BJ (cell line): ENCODE measurements at places on chromosomes 2 and 18.

GRCh38 chr18:75064513-75064905 is 144.4 kb downstream of the PTGR3 start:
- DNase-seq = no peak

- no peak for DNase-seq
These were observed 86.6 kb upstream of the RGPD5 start for GRCh38 chr2:109707281-109708147.

DNA sequence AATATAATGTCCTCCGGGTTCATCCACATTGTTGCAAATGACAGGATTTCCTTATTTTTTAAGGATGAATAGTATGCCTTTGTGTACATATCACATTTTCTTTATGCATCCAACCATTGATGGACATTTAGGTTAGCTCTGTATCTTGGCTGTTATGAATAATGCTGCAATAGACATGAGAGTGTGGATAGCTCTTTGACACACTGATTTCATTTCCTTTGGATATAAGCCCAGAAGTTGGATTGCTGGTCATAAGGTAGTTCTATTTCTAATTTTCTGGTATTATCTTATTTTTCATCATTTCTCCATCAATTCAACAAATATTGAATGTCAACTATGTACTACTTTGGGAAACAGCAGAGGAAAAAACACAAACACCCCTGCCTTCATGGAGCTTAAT is 423.3 kb downstream of the MTX2 start:
- no peak for DNase-seq

DNA sequence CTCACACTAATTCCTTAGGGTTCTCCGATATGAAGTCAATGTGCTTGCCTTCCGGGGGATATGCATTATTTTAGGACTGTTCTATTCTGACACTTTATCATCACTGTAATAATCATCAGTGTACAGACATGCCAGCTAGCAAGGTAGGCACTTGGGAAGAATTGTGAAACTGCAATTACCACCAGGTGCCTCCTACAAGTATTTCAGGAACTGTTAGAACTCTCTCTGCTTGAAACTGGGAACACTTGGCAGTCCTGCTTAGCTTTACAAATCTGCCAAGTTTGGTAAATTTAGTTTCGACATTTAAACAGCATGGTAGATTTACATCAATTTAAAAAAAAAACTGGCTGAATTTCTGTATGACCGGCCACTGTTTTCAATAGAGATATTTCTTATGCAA is 128.7 kb downstream of the SATB2 start:
- DNase-seq = no peak

- no peak for DNase-seq
These were observed 139.9 kb downstream of the LRRC30 start for GRCh38 chr18:7370802-7371201.

- peak; percentile 72 for DNase-seq
These were observed 149.6 kb downstream of the LAMA3 start for GRCh38 chr18:23838801-23839366.

- no peak for DNase-seq
These were observed 160.5 kb downstream of the GALNT13 start for GRCh38 chr2:154032220-154032619.

DNA sequence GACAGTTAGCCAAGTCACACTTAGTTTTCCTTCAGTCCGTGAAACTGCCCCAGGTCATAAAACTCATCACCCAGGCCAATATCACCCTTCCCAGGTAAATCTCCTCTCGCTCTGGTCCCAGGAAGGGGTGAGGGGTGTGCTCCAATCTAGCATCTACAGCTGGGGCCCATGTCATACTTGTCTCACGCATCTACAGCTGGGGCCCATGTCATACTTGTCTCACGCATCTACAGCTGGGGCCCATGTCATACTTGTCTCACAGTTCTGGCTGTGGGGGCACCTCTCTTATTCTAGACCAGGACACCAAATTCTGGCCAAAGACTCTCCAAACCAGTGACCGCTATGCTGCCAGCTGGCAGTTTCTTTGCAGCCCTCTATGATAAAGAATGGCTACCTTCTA is 123.3 kb upstream of the DLGAP1 start:
- DNase-seq = no peak

- peak; percentile 47 for DNase-seq
These were observed 123.1 kb downstream of the OSR1 start for GRCh38 chr2:19235308-19235707.

DNA sequence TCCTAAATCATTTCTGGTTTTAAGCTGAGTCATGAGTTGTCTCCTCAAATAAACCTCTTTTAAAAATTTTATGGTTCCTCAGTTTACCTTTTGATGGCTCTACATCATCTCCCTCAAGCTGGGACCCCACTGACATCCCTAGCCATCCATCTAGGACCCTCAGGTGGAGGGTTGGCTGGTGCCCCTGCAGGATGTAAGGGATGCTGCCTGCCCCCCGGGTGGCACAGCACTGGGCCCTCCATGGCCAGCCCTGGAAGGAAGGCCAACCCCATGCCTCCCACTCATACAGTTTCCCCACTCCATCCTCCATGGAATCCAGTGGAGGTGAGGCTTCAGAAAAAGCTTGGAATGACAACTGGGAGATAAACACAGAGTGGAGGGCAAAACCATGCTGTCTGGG is 17.2 kb upstream of the GPC1 start:
- DNase-seq = no peak

DNA sequence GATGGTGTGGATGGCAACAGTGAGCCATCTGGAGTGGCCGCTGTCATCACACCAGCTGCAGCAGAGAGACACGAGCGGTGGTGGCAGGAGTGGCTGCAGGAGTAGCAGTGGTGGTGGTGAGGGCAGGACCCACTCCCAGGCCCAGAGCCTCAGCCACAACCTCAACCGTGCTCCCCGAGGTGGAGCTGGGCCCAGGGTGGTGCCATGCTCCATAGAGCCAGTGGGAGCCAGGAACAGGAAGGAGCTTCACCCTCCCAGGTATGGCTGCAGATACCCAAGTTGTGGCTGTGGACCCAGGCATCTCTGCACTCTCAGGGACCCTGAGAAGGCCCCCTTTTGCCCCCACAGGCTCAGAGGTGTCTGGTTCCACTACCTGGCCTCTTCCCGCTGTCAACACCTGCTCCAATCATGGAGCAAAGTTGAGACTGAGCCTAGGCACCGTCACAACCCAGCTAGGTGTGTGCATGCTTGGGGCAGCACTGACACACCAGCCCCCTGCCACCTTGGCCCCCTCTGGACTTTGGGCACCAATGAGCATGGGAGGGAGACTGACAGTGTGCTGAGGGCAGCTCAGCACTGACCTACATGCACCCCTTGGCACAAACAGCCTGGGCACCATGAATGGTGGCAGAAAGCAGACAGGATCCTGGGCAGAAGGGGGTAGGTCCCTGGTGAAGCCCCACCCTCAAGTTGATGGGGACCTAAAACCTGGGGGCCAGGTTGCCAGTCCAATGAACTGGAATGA is 188.9 kb downstream of the NDUFA10 start:
- DNase-seq = no peak

DNA sequence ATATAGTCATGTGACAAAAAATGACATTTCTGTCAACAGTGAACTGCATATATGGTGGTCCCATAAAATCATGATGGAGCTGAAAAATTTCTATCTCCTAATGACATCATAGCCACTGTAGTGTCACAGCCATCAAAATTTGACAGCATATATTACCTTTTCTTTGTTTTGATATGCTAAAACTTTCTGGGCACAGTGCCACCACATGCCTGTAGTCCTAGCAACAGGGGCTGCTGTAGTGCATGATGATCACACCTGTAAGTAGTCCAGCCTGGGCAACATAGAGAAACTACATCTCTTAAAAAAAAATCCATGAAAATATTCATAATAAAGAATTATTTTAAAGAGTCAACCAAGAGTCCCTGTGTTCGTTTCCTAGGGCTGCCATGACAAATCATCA is 155.5 kb upstream of the SERTAD2 start:
- DNase-seq = no peak

GRCh38 chr18:79542876-79543750 is 136.5 kb upstream of the CTDP1 start:
- no peak for DNase-seq

DNA sequence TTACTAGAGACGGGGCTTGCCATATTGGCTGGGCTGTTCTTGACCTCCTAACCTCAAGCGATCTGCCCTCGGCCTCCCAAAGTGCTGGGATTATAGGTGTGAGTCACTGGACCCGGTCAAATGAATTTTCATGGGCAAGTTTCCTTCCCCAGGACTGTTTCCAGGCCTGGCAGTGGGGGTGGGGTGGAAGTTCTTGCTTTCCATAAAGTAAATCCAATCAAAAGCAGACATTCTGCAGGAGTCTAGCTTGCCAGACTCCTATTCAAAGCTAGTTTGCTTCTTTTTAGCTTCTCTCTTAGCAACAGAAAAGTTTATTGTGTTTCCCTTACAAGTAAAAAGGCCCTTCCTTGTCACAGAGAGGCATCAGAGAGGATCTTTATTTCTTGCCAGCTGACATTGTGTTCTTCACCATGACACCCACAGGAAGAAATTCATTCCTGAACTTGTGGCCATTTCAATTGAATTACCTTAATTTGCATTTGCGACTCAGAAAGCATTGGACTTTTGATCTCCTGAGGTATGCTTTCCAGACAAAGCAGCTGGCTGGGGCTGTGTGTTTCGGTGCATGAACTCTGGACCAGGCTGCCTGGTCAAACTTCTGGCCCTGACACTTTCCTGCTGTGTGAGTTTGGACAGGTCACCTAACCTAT is 37.9 kb downstream of the LYPD1 start:
- no peak for DNase-seq

GRCh38 chr2:69224512-69224837 is 162.6 kb downstream of the GFPT1 start:
- DNase-seq = no peak
